T-helper 9 cell (primary cell): ENCODE measurements at places on chromosomes 1 and 21.
A peak's percentile ranks its signal among the peaks of the same experiment; 100 is the strongest.

- no peak for DNase-seq
These were observed 29.6 kb downstream of the RUNX3 start for GRCh38 chr1:24900486-24900849.

DNA sequence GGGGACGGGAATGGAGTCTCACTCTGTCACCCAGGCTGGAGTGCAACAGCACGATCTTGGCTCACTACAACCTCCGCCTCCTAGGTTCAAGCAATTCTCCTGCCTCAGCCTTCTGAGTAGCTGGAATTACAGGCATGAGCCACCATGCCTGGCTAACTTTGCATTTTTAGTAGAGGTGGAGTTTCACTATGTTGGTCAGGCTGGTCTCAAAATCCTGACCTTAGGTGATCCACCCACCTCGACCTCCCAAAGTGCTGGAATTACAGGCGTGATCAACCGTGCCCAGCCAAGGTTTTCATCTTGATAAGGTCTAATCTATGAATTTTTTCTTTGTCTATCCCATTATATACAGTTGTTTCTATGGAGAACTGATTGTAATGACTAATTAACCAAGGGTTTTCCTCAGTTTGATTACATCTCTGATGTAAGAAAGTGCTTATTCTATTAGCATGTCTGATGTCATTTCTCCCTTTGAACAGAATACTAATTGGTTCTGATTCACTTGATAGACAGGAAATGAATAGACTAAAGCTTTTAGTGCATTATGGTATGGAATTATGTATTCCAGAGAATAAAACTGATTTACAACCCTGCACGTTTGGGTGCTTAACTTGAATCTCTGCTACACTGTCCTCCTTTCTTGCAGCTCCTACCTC lies 11.9 kb downstream of the PACC1 start:
- DNase-seq, result no peak

GRCh38 chr1:203267347-203267846 lies 37.9 kb upstream of the BTG2 start:
- peak; percentile 74 for DNase-seq

DNA sequence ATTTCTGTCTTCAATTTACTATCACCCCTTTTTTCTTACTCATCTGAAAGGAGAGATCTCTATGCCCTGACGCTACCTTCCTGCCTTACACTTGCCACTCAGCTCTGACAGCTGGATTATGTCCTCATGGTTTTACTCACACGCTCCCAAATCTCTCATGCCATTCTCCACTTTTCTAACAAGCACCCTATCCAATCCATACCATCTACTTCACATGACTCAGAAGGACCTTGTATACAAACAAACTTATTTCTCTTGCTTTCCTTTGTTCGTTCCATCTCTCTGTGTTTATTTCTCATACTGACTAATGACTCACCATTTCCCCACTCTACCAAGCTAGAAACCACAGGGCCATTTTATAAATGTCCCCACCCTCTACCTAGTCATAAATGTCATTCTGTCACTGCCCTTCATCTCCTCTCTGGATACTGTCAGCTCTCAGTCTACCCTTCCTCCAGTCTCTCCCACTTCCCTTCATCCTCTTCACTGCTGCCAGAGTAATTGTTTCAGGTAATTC lies 87.3 kb downstream of the USP24 start:
- no peak for DNase-seq

DNA sequence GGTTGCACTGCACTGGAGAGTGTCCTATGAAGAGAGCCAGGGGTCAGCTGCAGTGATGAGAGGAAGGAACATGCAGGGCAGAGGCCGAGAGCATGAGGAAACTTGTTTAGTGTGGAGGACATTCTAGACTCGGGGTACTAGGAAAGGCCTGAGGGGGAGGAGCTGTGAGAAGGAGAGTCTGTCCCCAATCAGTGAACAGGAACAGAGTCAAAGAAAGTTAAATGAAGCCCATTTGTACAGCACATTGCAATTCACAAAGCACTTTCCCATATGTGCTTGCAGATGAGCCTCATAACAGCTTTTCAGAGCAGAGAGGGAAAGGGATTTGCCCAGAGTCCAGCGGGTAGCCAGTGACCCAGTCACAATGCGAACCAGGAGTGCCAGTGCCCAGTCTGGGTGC lies 83.4 kb downstream of the NAV1 start:
- DNase-seq, result no peak

DNA sequence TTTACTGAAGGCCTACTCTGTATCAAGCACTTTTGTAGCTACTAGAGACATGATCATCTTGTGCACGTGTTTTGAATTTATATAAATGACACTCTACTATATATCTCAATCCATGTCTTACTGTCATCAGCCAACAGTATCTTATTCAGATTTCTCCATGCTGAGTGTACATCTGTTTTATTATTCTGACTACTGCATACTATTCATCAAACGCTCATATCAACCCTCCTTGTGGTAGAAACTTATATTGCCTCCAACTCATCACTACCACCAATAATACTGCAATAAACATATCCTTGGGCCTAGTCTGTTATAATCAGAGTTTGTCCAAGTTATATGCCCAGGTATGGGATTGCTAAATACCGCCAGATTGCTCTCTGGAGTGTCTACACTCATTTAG lies 81.6 kb upstream of the IRF2BP2 start:
- no peak for DNase-seq

DNA sequence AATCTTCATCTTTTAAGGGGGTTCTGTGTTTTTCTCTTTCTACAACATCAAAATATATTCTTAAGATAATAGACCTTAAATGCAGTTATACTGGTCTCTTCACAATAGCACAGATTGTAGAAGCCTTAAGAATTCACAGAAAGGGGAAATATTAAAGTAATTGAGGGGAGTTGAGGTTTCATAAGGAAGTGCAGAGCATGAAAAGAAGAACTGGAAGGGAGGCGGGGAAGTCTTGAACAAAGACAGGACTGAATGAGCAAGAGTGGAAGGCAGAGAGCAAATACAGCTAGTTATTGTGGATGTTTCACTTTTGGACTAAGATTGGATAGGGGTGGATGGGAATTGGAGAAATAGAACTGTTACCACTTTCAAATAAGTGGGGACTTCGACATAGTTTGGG lies 67.7 kb downstream of the PTGER3 start:
- DNase-seq, result no peak

- DNase-seq, result no peak
These were observed 605.3 kb downstream of the KCNT2 start for GRCh38 chr1:196002906-196003305.

DNA sequence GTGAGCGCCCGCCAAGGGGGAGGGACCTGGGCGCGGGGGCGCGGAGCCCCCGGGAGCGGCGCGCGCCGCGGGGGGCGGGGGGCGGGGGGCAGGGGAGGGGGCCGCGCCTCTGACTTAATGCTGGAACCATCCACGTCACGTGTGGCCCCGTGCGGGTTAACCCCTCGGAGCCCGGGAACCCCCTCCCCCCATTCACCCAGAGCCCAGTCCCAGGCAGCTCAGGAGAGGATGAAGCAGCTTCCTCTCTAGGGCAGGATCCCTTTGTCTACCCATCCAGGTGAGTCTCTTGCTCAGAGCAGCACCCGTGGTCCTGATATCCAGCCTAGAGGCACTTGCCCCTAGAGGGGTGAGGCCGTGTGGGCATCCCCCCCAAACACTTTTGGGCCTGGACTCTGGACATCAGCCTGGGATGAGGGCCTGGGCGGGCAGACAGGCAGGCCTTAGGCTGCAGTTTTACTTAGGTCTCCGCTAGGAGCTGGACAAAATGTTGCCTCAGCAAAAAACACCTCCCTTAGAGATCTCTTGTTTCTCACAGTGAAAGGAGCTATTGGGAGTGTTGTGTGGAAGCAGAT lies at the start of gene ALX3:
ALX3 (minus strand) TSS at position 2 of the 572 bp plus-strand sequence. CDS start 60 bp downstream, outside the sequence.
- no peak for DNase-seq
